C1 segment of cervical spinal cord (tissue), 14 donors: ENCODE measurements at places on chromosomes 11 and 22.

DNA sequence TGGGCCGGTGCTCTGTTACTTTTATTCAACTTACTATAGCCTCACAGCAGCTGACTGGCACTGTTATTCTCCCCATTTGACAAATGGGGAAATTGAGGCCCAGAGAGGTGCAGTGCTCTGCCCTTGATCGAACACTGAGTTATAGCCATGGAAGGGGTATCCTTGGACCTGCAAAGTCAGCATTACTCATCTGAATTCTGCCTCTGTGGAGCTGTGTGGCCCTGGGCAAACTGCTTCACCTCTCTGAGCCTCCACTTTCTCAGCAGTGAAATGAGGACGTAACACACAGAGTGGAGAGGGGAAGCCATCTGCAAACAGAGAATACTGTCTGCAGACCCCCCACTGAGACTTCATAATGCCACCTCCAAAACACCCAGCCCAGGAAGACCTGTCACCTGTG is 25.3 kb downstream of the TPST2 start:
- DNase-seq = no peak

DNA sequence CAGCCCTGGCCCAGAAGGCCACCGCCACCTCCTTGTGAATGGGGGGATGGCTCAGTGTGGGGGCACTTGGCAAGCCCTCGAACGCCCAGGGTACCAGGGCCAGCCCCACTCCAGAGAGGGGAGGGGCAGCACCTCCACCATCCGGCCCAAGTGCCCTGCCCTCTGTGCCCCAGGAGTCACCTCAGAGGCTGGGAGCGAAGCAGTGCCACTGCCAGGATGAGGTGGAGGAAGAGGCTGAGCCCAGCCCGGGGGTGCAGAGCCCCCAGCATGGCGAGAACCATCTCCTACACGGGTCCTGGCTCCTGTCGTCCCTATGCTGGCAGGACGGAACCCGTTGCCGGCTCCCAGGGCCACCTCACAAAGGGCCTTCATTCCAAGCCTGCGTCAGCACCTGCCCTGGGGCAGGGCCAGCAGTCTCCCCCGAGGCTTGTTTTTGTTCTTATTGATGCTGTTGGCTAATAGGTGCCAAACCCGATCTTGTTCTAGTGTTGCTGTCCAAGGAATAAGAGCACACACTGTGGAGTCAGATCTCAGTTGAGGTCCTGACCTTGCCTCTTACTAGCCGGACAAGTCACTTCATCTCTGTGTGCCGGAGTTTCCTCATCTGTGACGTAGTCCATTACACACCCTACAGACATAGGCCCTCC is at the start of gene FREY1:
Gene FREY1 (minus strand): TSS at position 307 of the 647 bp plus-strand sequence. CDS start 26 bp downstream, at position 281.
- no peak for DNase-seq

GRCh38 chr11:75717608-75718418 is at the start of gene MOGAT2:
Gene MOGAT2 (plus strand): TSS chr11:75717838. CDS start chr11:75717889, 51 bp downstream.
- no peak for DNase-seq

- no peak for DNase-seq
Observed at GRCh38 chr11:95799546-95799945, 9.2 kb downstream of the CEP57 start.

DNA sequence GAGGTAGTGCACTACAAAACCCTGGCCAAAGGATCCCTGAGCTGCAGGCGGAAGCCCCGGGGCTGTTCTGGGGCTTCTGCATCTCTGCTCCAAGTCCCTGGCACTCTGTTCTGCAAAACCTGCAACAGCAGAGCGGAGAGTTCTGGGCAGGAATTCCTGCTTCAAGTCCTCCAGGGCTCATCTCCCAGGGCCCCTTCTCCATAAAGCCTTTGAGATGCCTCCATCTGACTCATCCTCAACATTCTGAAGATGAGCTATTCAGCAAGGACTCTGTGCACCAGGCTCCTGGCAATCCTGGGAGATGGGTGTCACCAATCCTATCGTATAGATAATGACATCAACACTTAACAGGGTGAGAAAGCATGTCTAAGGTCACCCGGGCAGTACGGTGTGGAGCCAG is 19.3 kb downstream of the SYN3 start:
- no peak for DNase-seq

- DNase-seq = no peak
Observed at GRCh38 chr11:1483445-1483961, 3.1 kb downstream of the MOB2 start.

GRCh38 chr11:102254047-102254446 is 63.2 kb upstream of the BIRC3 start:
- DNase-seq = no peak

DNA sequence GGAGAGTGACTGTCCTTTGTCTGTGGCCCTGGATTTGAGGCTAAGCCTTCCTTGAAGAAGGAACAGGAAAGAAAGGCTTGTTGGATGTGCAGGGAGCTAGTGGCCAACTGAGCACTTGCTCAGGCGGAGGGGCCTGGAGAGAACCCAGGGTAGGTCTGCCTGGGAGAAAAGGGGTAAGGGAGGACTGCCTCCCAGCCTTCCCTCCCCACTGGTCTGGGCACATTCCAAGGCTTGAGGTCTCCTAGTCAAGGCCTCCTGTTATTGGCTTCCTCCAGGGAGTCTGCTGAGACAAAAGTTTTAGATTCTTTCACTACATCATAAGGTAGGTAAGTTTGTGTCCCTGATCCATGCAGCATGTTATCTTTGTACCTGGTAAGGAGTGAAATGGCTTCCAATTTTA is 15.2 kb downstream of the KCNQ1OT1 start:
- no peak for DNase-seq

- no peak for DNase-seq
Observed at GRCh38 chr11:44789496-44789895, 62.7 kb downstream of the TSPAN18 start.

DNA sequence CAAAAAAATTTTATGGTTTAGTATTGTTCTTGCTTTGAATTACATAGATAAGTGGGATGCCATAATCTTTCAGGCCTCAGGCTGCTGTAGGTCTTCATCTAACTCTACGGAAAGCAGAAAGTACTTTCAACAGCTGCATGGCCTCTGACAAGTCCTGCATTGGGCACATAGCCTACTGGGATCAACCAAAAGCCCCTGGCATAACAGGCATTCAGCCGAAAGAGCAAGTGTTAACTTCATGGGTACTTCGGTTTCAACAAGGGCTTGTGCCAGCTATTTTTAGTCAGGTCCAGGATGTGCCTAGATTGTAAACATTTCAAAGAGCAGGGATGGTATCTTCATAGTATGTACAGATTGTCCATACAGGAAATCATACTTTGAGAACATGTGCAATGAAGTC is 3.1 kb downstream of the SLN start:
- DNase-seq = no peak

GRCh38 chr11:73087730-73088129 is 54.4 kb downstream of the FCHSD2 start:
- DNase-seq = no peak

GRCh38 chr11:111347002-111347722 is 31.9 kb downstream of the POU2AF1 start:
- DNase-seq = no peak

DNA sequence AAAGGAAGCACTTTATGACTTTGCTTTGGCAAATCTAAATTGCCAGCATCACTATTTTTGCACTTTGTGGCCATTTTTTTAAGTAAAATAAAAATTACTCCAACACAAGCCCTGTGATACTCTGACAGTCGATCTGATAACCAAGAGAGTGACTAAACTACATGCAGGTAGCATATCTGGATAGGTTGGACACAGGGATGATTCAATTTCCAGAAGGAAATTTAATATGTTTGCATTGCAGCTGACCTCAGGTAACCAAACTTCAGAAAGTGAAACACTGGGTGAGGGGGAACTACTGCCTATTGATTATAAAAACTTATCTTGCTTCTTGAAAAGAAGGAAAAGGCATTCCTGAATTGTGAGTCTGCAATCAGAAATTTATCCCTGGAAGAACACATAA is 13.9 kb downstream of the OR5B3 start:
- no peak for DNase-seq

DNA sequence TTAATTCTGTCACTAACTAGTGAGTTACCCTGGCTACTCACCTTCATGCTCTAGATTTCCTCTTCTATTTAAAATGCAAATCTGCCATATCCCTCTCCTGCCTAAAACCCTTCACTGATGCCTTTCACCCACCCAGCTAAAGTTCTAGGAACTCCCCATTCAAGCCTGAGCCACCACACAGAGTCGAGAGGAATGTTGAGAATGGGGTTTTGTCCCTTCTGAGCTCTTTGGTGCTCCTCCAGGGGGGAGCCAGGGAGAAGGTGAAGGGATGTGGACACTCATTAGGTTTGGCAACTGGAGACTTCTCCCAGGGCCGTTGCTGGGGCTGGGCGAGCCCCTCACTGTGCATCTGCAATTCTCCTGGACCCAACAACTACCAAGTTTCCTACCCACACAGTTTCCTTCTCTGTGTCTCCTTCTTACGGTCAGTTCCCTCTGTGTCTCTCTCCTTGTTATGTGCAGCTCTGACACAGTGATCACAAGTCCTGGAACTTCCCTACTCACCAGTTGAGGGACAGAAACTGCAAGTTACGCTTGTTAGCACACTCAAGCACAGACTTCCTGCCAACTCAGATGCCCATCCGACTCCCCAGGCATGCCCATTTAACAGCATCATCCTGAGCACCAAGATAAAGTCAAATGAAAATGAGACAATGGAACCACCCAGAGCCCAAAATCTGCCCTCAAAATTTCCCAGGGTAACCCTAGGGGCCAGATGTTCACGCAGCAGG is 6.5 kb upstream of the IL10RA start:
- peak; percentile 36 for DNase-seq

DNA sequence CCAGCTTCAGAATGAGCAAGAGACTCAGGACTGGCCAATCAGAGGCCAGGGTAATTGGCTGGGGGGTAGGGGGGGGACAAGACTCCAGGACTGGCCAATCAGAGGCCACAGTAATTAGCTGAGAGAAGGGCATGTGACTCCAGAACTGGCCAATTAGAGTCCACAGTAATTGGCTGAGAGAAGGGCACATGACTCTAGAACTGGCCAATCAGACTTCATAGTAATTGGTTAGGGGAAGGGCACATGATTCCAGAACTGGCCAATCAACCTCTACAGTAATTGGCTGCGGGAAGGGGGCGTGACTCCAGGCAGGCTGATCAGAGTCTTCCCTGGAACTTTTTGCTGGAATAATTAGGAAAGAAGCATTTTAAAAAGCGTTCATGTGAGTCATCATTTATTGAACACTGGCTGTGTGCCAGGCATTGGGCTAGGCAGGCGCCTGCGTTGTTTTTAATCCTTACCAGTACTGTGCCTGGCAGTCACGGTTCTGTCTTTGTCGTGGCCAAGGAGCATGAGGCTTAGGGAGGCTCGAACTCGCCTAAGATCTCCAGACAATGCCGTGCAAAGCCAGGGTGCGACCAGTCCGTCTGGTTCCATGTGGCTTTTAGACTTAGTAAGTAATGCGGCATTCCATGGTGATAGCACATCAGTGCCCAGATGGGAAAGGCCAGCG is 508.1 kb downstream of the TBC1D22A start:
- no peak for DNase-seq

- DNase-seq = no peak
Observed at GRCh38 chr11:120830085-120830620, 193.7 kb upstream of the TBCEL start.

GRCh38 chr11:1667906-1668305 is 29.1 kb upstream of the KRTAP5-6 start:
- DNase-seq = no peak

- no peak for DNase-seq
Observed at GRCh38 chr11:103968685-103969084, 67.8 kb upstream of the DDI1 start.

GRCh38 chr22:50399751-50400331 is 56.7 kb downstream of the PPP6R2 start:
- DNase-seq = peak; percentile 59

DNA sequence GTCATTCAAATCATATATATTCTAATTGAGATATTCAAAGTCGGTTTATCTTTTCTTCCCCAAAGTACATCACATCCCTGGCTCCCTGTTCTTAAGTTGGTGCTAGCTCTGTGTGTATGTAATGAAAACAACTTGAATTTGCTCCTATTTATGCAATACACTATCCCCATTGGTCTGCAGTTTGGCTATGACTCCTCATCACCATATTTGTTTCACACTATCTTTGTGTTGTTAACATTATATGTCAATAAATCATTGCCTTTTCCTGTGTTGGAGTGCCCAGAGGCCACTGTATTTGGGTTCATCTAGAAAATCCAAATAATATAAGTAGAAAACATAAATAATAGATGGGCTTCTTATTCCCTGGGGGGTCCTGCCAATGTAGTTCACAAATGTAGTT is 306.6 kb upstream of the TENM4 start:
- no peak for DNase-seq

DNA sequence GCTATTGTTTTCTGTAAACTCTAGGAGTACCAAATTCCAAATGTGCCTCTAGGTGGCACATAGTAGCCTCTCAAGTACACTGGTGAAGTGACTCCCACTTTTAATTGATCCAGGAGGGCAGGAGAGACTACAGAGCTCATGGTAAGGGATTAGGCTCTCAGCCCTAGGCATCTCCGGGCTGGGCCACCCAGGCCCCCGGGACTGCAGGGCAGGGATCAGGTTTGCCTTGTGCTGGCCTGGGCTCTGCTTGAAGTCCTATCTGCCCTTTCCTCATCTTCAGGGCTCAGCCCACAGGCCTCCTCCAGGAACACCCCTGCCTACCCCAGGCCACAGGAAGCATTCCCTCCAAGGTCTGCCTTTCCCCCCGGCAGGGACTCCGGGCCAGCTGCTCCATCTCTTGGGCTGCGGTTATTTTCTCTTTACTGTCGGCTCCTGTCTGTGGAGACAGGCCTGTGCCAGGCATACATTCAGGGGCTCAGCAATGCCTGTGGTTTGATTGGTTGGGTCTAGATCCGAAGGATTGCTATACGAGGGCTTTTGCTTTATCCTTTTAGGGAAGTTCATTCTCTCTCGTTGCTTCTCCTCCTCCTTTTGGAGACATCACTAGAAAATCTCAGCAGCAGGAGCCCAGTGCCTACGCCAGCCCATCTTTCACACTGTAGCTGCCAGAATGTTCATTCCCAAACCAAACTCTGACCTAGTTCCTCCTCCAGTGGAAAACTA is 32.8 kb downstream of the PARVA start:
- no peak for DNase-seq

DNA sequence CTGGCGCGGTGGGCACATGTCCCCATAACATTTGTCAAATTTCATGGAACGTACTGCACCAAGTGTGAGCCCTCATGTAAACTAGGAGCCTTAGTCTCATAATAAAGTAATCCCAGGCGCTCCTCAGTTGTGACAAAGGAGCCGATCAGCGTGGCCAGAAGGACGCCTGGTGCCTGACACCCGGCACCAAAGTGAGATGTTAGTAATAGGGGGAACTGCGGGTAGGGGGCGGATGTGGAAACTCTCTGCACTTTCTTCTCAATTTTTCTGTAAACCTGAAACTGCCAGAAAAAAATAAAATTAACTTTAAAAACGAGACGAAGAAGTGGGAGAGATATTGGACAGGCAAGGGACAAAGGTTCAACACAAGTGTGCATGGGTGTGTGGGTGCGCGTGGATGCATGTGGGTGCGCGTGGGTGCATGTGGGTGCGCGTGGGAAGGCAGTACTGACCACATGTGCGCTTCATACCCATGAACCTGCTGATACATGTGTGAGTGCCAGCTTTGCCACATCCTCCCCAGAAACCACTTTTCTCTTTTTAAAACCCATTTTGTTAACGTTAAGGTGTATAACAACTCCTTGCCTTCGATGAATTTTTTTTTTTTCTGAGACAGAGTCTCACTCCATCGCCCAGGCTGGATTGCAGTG is 55.4 kb upstream of the LINC01488 start:
- no peak for DNase-seq
